ENCODE measurements at places on chromosomes 5 and 9. TPM values are rescaled to one million over a fixed set of nuclear protein-coding genes. Genes with fewer than 3 reads are reported as not detected.

IL4 gene
- not detected for polyA plus RNA-seq

PCDHB2 gene
- polyA plus RNA-seq, result 0.46 TPM

ANKRD20A1 gene
- polyA plus RNA-seq, result not detected

GRCh38 chr9:36306471-36307306 lies 48.4 kb upstream of the GNE start:
- H3K4me3 ChIP-seq, result no peak overlapping the region
- peak; percentile 23 for DNase-seq
- H3K27ac ChIP-seq, result no peak overlapping the region
- H3K27me3 ChIP-seq, result no peaks in the 10 kb centered on the region
- no peaks in the 10 kb centered on the region for H3K4me1 ChIP-seq
- H3K36me3 ChIP-seq, result no peaks in the 10 kb centered on the region

DNA sequence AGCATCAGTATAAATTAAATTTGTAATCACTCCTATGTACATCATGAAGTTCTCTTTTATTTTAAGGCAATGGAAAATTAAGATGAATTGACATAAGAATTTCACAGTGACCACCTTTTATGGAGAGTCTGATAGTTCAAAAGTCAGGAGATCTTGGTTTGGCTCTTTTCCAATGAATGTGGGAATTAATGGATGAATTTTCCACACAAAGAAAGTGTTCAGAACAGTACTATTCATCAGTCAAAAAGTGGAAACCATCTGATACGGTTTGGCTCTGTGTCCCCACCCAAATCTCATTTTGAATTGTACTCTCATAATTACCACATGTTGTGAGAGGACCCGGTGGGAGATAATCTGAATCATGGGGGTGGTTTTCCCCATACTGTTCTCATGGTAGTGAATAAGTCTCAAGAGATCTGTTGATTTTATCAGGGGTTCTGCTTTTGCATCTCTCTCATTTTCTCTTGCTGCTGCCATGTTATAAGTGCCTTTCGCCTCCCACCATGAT lies 24.5 kb downstream of the CCDC125 start:
- no peak overlapping the region for H3K27ac ChIP-seq
- H3K27me3 ChIP-seq, result no peaks in the 10 kb centered on the region
- H3K4me1 ChIP-seq, result no peaks in the 10 kb centered on the region
- H3K4me3 ChIP-seq, result no peak overlapping the region

DNA sequence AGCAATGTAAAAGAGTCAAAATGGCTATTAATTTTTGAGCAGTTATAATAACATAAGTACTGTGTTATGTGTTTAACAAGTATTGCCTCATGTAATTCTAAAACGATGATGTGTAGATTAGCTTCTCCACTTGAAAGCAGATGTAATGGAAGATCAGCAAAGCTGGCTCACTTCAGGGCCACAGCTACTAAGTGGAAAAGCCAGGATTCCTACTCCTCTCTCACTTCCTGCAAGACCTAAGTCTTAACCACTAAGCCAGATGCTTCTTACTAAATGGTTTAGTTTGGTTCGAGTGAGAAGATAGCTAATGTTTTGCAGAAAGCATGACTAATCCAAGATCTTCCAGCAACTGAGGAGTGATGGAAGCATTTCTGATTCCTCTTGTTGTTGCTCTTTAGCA lies 15.7 kb upstream of the TNC start:
- H3K27me3 ChIP-seq, result no peaks in the 10 kb centered on the region
- no peak overlapping the region for H3K4me3 ChIP-seq
- peak overlapping the region; percentile 72 for H3K27ac ChIP-seq
- no peaks in the 10 kb centered on the region for H3K36me3 ChIP-seq
- peak; percentile 97 for DNase-seq

DNA sequence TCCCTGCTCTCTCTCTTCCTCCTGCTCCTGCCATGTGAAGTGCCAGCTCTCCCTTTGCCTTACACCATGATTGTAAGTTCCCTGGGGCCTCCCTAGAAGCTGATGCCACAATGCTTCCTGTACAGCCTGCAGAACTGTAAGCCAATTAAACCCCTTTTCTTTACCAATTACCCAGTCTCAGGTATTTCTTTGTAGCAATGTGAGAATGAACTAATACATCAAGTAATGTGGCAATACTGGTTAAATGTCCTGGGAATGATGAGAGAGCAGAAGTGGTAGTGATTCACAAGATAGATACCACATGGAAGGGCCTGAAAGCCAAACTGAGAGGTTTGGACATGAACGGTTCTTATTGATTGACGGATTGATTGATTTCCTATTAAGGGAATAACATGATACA lies 62.6 kb upstream of the IL12B start:
- no peak overlapping the region for H3K27ac ChIP-seq
- no peaks in the 10 kb centered on the region for H3K4me1 ChIP-seq
- H3K4me3 ChIP-seq, result no peak overlapping the region
- H3K27me3 ChIP-seq, result peaks cover 13% of the 10 kb centered on the region
- DNase-seq, result no peak

WDR31 gene
- 0.19 TPM for polyA plus RNA-seq

DNA sequence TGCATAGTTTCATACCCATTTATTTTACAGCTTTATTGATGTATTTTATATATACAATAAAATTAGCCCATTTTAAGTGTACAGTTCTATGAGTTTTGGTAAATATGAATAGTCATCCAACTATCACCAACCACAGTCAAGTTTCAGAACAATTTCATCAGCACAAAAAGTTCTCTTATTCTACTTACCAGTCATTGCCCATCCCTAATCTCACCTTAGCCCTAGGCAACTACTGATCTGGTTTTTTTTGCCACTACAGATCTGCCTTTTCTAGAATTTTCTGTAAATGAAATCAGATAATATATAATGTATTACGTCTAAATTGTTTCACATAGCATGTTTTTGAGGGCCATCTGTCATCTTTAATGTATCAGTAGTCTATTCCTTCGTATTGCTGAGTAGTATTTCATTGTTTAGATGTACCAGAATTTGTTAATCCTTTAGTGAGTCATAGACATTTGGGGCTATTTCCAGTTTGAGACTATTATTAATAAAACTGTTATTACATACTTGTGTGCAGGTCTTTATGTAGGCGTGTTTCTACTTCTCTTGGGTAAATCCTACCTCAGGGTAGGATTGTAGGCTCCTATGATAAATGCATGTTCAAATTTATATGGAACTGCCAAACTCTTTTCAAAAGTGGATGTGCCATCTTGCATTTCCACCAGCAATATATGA lies 198.5 kb upstream of the ADAMTSL1 start:
- H3K36me3 ChIP-seq, result no peaks in the 10 kb centered on the region
- H3K4me1 ChIP-seq, result no peaks in the 10 kb centered on the region
- H3K27me3 ChIP-seq, result no peaks in the 10 kb centered on the region
- DNase-seq, result no peak
- H3K4me3 ChIP-seq, result no peak overlapping the region
- H3K27ac ChIP-seq, result no peak overlapping the region

FGF1 gene
- 8.5 TPM for polyA plus RNA-seq

GRCh38 chr5:72602696-72603685 lies 95.8 kb upstream of the ZNF366 start:
- no peak overlapping the region for H3K4me3 ChIP-seq
- H3K36me3 ChIP-seq, result no peaks in the 10 kb centered on the region
- H3K4me1 ChIP-seq, result peaks cover 23% of the 10 kb centered on the region
- H3K27me3 ChIP-seq, result no peaks in the 10 kb centered on the region
- peak overlapping the region; percentile 46 for H3K27ac ChIP-seq

DNA sequence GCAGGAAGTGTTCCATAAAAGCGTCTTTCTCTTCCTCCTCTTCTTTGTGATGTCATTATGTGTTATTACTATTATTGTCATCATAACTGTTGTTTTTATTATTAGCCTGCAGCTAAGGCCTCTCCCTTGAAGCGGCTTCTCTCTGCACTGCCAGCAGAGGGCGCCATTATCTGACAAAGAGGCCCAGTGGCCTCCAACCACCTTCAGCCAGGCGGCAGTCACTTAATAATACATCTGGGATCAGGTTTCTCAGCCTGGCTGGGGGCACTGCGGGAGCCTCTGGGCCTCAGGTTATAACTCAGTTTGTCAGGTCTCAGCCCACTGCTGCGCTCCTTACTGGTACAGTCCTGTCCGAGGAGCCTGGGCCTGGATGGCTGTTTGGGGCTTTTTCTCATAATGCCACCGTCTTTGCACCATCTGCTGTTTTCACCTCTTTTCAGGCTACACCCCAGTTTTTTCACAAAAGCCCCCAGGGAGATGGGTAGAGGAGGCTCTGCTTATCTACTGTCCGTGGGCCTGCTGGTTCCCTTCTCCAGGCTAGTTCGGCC lies 281.9 kb downstream of the NSG2 start:
- peak; percentile 69 for DNase-seq
- H3K4me1 ChIP-seq, result peaks cover 4% of the 10 kb centered on the region
- no peaks in the 10 kb centered on the region for H3K27me3 ChIP-seq
- no peaks in the 10 kb centered on the region for H3K36me3 ChIP-seq

- H3K27me3 ChIP-seq, result no peaks in the 10 kb centered on the region
- peaks cover 2% of the 10 kb centered on the region for H3K4me1 ChIP-seq
- no peak overlapping the region for H3K4me3 ChIP-seq
- peak; percentile 36 for DNase-seq
- H3K27ac ChIP-seq, result no peak overlapping the region
Observed at GRCh38 chr9:95133325-95133705, 184.2 kb downstream of the FANCC start.

PCDHGB4 gene
- polyA plus RNA-seq, result 10.0 TPM

DNA sequence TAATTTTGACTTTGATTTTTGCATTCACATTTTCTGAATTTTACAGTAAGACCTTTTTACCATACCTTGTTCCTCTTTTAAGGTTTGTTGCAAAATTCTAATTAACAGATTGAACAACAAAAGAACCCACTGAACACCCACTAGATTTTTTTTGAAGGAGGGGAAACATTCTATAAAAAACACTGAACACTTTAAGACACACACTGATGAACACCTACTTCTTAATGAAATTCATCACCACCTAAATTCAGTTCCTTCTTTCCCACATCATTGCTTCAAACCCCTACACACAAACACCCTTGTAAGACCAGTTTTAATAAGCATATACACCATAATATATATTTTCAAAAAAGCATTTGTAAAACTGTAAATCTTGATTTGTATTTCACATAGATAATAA lies 559.0 kb upstream of the MEF2C start:
- no peaks in the 10 kb centered on the region for H3K36me3 ChIP-seq
- no peak overlapping the region for H3K27ac ChIP-seq
- H3K4me3 ChIP-seq, result no peak overlapping the region
- no peak for DNase-seq

- no peak overlapping the region for H3K4me3 ChIP-seq
- H3K27ac ChIP-seq, result no peak overlapping the region
- H3K4me1 ChIP-seq, result no peaks in the 10 kb centered on the region
- no peaks in the 10 kb centered on the region for H3K27me3 ChIP-seq
Observed at GRCh38 chr9:18819418-18819817, 213.6 kb downstream of the SAXO1 start.

MUSK gene
- polyA plus RNA-seq, result 0.07 TPM

MEIKIN gene
- not detected for polyA plus RNA-seq

GRCh38 chr9:72305102-72305546 lies 59.9 kb downstream of the ZFAND5 start:
- no peaks in the 10 kb centered on the region for H3K36me3 ChIP-seq
- peak overlapping the region; percentile 41 for H3K27ac ChIP-seq
- H3K4me3 ChIP-seq, result peak overlapping the region; percentile 35
- H3K4me1 ChIP-seq, result no peaks in the 10 kb centered on the region
- peak; percentile 92 for DNase-seq
- no peaks in the 10 kb centered on the region for H3K27me3 ChIP-seq

DNA sequence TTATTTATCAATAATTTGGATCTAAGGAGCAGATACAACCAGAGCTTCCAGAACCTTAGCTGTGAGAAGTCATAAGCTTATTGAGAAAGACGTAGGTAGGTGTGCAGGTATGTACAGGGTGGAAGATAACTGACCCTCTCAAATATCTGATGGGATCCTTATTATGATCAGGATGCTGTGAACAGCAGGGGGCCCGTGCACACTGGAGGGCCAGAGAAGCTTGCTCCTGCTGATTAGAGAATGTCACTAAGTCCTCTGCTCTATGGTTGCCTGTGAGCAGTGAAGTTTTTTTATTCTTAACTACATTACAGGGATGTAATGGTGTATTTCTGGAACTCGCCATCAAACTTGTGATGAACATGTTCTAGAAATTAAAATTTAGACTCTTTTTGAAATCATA lies 108.9 kb upstream of the POU5F2 start:
- H3K27me3 ChIP-seq, result no peaks in the 10 kb centered on the region
- no peaks in the 10 kb centered on the region for H3K36me3 ChIP-seq
- H3K4me3 ChIP-seq, result no peak overlapping the region
- no peak overlapping the region for H3K27ac ChIP-seq

NPDC1 gene
- polyA plus RNA-seq, result 58.1 TPM

- no peaks in the 10 kb centered on the region for H3K27me3 ChIP-seq
- DNase-seq, result no peak
- H3K4me1 ChIP-seq, result no peaks in the 10 kb centered on the region
Observed at GRCh38 chr5:167769846-167770413, 521.5 kb upstream of the WWC1 start.

DNA sequence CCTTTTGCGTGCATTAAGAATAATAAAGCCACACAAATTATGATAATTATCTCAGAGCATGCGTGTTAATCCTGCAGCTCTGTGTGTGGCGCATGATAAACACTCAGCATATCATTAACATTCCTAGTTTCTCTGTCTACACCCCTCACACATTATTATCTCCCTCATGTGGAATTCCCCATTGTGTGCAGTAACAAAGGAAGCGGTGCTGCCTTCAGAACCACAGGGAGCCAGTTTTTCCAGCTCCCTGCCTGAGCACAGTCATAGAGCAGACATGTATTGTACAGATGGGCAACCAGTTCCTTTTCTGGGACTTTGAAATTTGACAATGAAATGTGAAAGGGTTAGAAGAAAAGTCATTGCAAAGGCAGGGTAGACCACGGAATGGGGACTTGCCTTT lies 1365.5 kb upstream of the CDH9 start:
- no peaks in the 10 kb centered on the region for H3K27me3 ChIP-seq
- H3K4me3 ChIP-seq, result no peak overlapping the region
- DNase-seq, result no peak
- H3K4me1 ChIP-seq, result no peaks in the 10 kb centered on the region
- H3K27ac ChIP-seq, result no peak overlapping the region

- no peak overlapping the region for H3K27ac ChIP-seq
- peak; percentile 43 for DNase-seq
- peak overlapping the region; percentile 43 for H3K4me3 ChIP-seq
- no peaks in the 10 kb centered on the region for H3K4me1 ChIP-seq
- H3K27me3 ChIP-seq, result peaks cover 18% of the 10 kb centered on the region
Observed at GRCh38 chr5:93611976-93612854, 29.2 kb downstream of the NR2F1 start.

DNA sequence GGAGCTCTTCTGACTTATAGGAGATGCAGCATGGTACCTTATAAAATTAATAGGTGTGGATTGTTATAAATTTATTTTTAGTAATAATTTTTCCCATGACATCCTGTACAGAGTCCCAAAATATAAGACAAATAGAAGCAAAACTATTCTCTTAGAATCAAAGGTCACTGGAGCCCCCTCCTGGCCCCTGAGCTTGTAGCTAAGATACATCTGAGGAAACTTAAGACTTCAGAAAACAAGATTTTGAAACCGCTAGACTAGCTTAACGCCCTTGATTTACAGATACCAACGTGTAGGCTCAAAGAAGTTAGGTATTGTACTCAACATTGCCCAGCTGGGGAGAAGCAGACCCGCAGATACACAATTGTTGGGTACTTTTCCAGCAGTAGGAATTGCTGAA lies 45.7 kb upstream of the KCNN2 start:
- DNase-seq, result no peak
- H3K36me3 ChIP-seq, result no peaks in the 10 kb centered on the region
- no peaks in the 10 kb centered on the region for H3K27me3 ChIP-seq
- H3K4me1 ChIP-seq, result peaks cover 4% of the 10 kb centered on the region
- no peak overlapping the region for H3K4me3 ChIP-seq
- no peak overlapping the region for H3K27ac ChIP-seq

All from IMR-90 (cell line).